ENCODE measurements at places on chromosomes 4 and X.

GRCh38 chr4:6601661-6602250 is 26.8 kb downstream of the MAN2B2 start:
- no peak for DNase-seq

- DNase-seq: no peak
Observed at GRCh38 chr4:88320780-88321373, 36.5 kb upstream of the PPM1K start.

- peak; percentile 1 for DNase-seq
Observed at GRCh38 chr4:36618102-36618501, 336.7 kb downstream of the DTHD1 start.

- no peak for DNase-seq
Observed at GRCh38 chrX:43876680-43877079, 5.6 kb downstream of the MAOB start.

- peak; percentile 67 for DNase-seq
Observed at GRCh38 chrX:112851806-112852205, 11.2 kb upstream of the AMOT start.

GRCh38 chrX:110578270-110578669 is 217.3 kb downstream of the CHRDL1 start:
- no peak for DNase-seq

- DNase-seq: peak; percentile 2
Observed at GRCh38 chr4:39237179-39237578, 54.9 kb downstream of the WDR19 start.

- DNase-seq: no peak
Observed at GRCh38 chrX:42127563-42127962, 204.2 kb upstream of the CASK start.

DNA sequence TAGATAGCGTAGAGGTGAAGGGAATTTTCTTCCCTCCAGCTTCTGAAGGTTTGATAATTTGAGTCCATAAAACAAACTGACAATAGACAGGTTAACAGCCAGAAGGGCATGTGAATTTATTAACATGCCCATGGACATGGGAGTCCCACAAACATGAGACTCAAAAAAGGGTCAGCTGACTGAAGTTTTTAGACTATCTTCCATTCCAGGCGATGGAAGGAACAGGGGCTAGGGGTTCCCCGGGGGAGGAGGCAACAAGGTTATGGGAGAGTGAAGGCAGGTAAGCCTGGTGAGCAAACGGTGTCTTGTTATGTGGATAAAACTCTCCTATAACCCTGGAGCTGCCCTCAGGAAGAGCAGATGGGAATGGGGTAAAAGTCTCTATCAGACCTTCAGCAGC is 81.5 kb upstream of the SORBS2 start:
- DNase-seq: no peak

- no peak for DNase-seq
Observed at GRCh38 chrX:136879001-136879687, 1.4 kb downstream of the RBMX start.

GRCh38 chrX:149074398-149074797 is 430.7 kb downstream of the IDS start:
- peak; percentile 32 for DNase-seq

DNA sequence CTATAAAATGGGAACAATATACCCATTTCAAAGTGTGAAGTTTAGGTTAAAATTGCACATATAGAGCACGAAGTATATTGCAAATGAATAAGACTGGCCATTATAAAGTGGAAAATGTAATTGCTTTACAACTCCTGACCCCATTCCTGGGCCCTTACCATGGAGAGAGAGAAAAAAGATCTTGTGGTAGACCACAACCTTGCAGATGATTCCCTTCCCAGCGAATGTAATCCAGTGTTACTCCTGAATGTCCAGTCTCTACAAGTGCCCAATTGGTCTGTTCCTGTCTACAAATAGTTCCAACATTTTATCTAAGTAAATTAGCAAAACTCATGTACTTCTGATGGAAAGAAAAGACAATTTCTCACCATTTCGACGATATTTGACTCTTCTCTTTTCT is 184.1 kb upstream of the LNX1 start:
- DNase-seq: no peak

DNA sequence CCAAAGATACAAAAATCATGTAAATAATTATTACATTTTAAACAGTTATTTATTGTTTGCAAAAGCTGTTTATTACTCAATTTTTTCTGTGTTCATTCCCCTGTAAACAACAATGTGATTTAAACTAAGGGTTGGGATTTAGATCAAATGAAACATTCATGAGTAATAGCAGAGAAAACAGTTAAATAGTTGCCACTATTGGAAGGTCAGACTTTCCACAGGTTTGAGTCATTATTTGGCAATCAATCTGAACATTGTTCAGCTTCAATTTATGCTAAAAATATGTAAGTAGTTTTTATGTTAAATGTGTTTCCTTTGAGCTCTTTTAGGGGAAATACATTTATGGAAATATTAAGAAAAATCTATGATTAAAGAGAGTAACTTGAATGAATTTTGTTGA is 144.9 kb downstream of the STIM2 start:
- DNase-seq: peak; percentile 67

DNA sequence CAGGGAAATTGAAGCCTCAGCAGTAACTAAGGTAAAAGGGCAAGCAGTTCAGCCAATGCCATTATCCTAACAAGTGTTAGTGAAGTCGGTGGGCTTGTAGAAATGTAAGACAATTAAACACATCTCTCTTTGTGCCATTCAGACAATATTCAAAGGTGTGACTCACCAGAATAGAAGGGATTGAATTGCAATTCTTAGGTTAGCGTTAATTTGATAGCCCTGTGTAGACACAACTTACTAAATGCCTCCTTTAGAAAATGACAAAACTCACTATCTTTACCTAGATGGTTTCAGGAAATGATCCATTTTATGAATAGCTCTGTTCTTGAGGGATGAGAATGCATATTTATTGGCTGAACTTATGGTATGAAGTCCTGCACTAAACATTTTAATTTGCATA is 35.2 kb downstream of the RPA4 start:
- no peak for DNase-seq

GRCh38 chr4:99061048-99061700 is 27.4 kb downstream of the ADH5 start:
- no peak for DNase-seq

- peak; percentile 93 for DNase-seq
Observed at GRCh38 chr4:40908702-40909362, 159.1 kb downstream of the NSUN7 start.

DNA sequence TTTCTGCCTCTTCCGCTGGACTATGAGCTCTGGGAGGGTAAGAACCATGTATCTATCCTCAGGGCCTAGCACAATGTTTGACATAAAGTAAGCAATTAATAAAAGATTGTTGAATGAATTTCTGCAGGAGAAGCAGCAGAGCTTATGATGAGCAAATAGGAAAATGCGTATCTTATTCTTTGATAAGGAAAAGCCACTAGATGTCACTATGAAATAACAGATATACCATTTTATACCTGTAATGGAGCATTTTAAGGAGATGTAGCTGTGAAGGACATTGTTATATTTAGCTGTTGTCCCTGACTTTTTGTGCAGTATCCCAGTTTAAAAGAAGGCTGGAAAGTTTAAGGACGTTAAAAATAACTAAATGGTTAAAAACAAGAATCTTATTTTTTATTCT is 147.2 kb upstream of the MBNL3 start:
- no peak for DNase-seq

GRCh38 chr4:72817012-72817411 is 248.0 kb upstream of the ADAMTS3 start:
- DNase-seq: peak; percentile 11

- no peak for DNase-seq
Observed at GRCh38 chr4:1595789-1596325, 88.3 kb downstream of the FAM53A start.

DNA sequence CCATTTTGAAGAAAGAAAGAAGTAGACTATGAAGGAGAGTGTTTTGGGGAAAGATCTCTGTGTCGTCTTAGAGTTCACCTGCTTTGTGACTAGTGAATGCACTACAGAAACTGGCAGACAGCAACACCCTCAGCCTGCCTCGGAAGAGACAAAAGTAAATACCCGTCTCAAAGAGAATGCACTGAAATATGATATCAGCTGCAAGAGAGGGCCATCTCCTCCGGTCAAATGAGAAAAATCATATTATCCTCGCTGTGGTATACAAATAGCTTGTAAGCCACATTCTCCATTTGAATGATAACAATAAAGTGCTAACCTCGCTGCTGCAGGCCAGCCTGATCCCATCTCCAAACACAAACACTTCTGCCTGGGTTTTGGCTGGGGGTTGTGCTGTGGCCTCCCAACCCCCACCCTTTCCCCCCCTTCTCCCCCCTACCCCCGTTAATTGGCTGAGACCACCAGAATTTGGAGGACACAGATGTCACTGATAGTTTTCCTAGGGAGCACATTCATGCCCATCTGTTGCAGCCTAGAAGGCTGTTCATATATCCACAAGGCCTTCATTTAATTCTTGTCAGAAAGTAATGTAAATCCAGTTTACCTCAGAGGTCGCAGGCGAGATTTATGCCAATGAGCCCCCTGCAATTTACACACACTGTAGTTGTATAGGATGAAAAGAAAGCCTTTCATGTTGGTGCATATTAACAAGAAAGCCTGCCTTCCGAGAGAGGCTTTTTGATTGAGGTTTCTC is 46.3 kb downstream of the ALPK1 start:
- no peak for DNase-seq

GRCh38 chr4:110663738-110664444 is 41.0 kb upstream of the PITX2 start:
- peak; percentile 17 for DNase-seq

GRCh38 chr4:153127760-153128494 is 76.3 kb upstream of the TRIM2 start:
- DNase-seq: peak; percentile 86

DNA sequence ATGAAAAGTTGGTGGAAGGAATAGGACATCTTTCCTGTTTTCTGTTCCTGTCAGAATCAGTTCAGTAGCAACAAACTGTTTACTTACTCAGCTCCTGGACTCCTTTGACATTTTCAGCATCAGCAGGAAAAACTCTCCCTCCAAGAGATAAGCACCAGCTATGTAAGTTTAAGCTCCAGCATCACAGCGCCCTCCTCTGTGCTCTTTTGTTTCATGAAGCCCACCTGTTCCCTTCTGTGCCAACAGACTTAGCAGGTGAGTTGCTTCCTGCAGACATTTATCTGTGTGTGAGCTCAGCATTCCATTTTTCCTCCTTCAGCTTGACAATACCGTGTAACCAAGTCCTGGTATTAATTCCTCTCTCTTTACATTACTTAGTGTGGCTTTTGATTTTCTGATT is 644.1 kb upstream of the AGA start:
- peak; percentile 10 for DNase-seq

- DNase-seq: no peak
Observed at GRCh38 chrX:38318606-38319005, 8.7 kb downstream of the RPGR start.

GRCh38 chrX:93868289-93868965 is 194.4 kb downstream of the FAM133A start:
- peak; percentile 17 for DNase-seq

GRCh38 chrX:109398833-109399232 is 83.1 kb downstream of the GUCY2F start:
- DNase-seq: no peak

- peak; percentile 51 for DNase-seq
Observed at GRCh38 chr4:83219344-83220331, 65.0 kb downstream of the COQ2 start.

DNA sequence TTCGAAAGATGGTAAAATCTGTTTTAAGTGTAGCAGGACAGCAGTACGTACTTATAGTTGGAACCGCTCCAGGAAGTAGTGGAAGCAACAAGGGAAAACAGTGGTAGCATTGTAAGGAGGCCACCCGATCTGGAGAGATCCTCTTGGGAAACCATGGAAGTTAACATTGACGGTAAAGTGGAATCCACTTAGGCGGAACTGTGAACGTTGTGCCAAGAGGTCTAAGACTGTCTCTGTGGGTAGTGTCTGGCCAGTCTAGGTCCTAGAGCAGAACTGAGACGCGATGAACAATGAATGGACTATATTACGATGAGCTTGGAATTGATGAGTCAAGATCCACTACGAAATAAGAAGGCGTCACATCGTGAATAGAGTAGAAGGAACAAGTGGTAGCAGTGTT is 124.0 kb downstream of the TENM3 start:
- DNase-seq: no peak

- DNase-seq: no peak
Observed at GRCh38 chr4:126969360-126970235, 663.2 kb upstream of the INTU start.

DNA sequence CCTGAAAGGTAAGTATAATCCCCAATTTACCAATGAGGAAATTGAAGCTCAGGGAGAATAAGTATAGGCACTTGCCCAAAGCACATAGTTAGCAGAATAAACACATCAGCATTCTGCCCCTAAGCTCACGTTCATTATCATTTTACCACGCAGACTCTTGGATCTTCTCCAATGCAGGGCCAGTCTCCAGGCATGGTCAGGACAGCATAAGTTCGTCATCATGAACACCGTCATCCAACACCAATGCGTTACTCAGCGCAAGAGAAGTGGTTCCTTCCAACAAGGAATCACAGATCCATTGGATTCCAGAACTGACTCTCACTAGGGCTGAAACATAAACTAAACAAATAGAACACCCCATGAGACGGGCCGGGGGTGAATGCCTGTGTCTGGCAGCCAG is 86.5 kb upstream of the GPM6B start:
- DNase-seq: peak; percentile 79

- DNase-seq: no peak
Observed at GRCh38 chr4:169849456-169849855, 91.7 kb upstream of the HPF1 start.

GRCh38 chrX:1582686-1583437 is 8.5 kb upstream of the AKAP17A start:
- peak; percentile 64 for DNase-seq

DNA sequence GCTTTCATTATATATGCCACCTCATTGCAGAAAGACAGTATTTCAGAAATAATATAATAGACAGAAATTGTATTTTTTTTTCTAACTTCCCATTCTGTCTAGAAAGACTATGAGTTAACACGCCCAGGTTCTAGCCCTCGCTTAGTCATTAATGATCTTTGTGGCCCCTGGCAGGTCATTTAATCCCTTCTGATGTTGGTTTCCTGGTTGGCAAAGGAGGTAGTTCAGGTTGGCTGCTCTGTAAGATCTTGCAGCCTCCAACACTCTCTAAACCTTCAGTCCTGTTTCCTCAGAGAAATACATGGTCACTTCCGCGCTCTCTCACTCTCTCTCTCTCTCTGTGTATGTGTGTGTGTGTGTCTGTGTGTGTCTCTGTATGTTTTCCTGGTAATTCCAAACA is 156.3 kb upstream of the NOCT start:
- peak; percentile 16 for DNase-seq

- no peak for DNase-seq
Observed at GRCh38 chr4:162847945-162848549, 318.6 kb downstream of the NAF1 start.

DNA sequence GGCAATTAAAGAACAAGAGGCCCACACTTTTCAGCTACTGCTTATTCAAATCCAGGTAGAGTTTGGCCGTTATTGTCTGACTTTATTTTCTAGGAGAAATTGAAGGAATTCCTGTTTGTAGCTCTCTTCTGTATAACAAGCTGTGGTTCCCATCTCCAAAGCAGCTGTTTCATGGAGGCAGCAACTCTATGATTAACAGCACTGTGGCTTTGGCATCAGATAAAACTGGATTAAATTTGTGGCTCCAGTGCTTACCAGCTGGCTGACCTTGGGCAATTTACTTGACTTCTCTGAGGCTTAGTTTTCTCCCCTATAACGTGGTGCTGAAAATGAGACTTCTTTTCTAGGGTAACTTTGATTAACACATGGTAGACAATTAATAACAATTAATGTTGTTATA is 28.1 kb downstream of the SLC30A9 start:
- no peak for DNase-seq

Measured in MCF 10A (cell line).